ENCODE measurements at places on chromosomes 7 and 10. TPM values are rescaled to one million over a fixed set of nuclear protein-coding genes. Genes with fewer than 3 reads are reported as not detected.
A peak's percentile ranks its signal among the peaks of the same experiment; 100 is the strongest.

Gene EN2
- not detected for total RNA-seq

Gene PIK3CG
- total RNA-seq: 0.51 TPM

Gene SPDYE8
- total RNA-seq: not detected

- DNase-seq: no peak
- H3K27ac ChIP-seq: no peak overlapping the region
These were observed 41.6 kb upstream of the MINDY3 start for GRCh38 chr10:15901889-15902288.

- no peak overlapping the region for H3K4me3 ChIP-seq
- no peaks in the 10 kb centered on the region for H3K4me1 ChIP-seq
- no peaks in the 10 kb centered on the region for H3K27me3 ChIP-seq
- no peak for DNase-seq
- no peaks in the 10 kb centered on the region for H3K36me3 ChIP-seq
These were observed 89.1 kb upstream of the SP4 start for GRCh38 chr7:21338728-21339164.

DNA sequence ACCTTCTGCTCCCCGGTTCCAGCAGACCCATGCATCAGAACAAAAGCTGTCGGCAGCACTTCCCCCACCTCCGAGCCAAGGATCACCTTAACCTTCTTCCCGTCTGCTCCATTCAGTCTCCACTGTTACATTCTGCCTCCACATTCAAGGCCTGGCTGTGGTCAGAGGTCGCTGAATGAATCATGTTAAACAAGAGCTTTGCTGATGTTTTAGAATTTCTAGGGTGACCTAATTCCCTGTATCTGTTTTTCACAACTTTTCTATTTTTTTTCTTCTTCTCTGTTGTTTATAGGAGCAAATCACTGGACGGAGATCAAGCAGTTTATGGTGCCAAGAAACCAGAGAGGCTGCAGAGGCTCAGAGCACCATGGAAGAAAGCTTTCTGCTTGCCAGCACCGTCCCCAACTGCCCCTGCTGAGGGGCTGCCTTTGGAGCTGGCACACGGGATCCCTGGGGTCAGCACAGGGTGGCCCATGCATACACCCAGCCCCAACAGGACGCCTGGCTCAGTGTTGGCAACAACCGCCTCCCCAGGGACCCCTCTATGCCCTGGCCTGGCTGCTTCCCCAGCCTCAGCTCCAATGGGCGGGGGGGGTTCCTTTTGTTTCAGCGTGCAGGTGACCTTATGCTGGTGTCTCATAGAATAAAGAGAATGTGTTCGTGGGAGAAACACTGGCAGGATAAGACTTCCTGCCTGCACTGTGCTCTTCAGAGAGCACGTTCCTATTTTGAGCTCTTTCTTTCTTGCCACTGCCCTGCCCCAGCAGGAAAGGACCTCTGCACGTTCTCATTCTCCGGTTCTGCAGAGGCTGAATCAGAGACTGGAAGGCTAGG is 182.7 kb upstream of the LYZL2 start:
- H3K4me1 ChIP-seq: no peaks in the 10 kb centered on the region
- no peaks in the 10 kb centered on the region for H3K36me3 ChIP-seq
- no peak for DNase-seq
- H3K27ac ChIP-seq: no peak overlapping the region

DNA sequence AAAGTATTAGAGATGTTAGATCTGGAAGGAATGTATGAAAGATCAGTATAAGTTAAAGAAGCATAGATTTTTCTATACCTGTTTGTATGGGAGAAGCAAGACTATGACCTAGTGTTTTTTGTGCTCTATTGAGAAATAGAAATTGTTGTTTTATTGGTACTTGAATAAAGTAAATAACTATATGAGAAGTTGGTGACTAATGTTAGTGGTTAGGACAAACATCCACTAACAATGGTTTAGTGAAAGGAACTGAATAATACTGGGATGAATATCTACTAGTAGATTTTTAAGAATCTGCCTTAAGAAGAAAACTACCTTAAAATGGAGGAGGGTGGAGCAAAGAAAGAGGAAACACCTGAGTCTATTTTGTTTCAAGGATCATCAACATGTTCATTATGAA is 521.1 kb upstream of the POT1 start:
- no peak for DNase-seq
- no peak overlapping the region for H3K4me3 ChIP-seq
- H3K27ac ChIP-seq: no peak overlapping the region

DNA sequence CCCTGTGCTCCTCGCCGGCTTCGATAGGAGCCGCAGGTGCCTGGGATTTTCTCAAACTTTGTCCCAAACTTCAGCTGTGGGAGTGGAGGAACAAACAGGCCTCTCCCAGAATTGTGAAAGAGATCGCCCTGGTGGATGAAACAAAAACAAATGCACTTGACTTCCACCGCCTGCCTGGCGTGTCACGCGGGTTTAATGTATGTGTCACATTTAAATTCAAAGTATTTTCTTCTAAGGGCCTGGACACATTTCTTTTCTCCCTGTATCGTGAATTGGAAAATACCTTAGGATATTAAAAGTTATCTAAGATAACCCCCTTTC is 694 bp upstream of the WASL start:
- no peaks in the 10 kb centered on the region for H3K36me3 ChIP-seq
- H3K4me3 ChIP-seq: peak overlapping the region; percentile 67
- no peaks in the 10 kb centered on the region for H3K27me3 ChIP-seq

- H3K4me1 ChIP-seq: peaks cover 5% of the 10 kb centered on the region
- H3K36me3 ChIP-seq: peaks cover 7% of the 10 kb centered on the region
- DNase-seq: no peak
- no peak overlapping the region for H3K4me3 ChIP-seq
- no peaks in the 10 kb centered on the region for H3K27me3 ChIP-seq
These were observed 2.8 kb downstream of the TRIM56 start for GRCh38 chr7:101088069-101088425.

DNA sequence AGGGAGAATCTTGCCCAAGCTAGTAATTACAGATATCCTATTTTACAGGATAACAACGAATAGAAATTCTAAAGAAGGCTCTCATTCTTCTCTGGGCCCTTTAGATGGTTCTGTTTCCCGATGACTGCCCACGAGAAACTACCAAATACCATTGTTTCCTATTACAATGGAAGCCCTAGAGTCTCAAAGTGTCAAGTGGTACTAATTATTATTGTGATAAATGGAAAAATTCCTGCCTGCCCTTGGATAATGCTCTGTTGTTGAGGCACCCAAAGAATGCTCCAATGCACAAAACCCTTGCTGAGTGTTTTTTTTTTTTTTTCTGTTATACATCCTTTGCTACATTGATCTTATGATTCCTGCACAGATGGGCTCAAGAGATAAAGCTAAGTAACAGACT is 504.5 kb downstream of the XPNPEP1 start:
- no peaks in the 10 kb centered on the region for H3K4me1 ChIP-seq
- H3K4me3 ChIP-seq: no peak overlapping the region
- H3K27ac ChIP-seq: no peak overlapping the region
- no peaks in the 10 kb centered on the region for H3K36me3 ChIP-seq

- H3K27me3 ChIP-seq: no peaks in the 10 kb centered on the region
- no peak overlapping the region for H3K4me3 ChIP-seq
These were observed 234.1 kb upstream of the KIAA1217 start for GRCh38 chr10:23974746-23975272.

- H3K27me3 ChIP-seq: no peaks in the 10 kb centered on the region
- no peak overlapping the region for H3K27ac ChIP-seq
- no peak for DNase-seq
- H3K4me3 ChIP-seq: no peak overlapping the region
These were observed 3.8 kb downstream of the SHTN1 start for GRCh38 chr10:117001144-117001543.

GRCh38 chr10:3708852-3709251 is 76.2 kb downstream of the KLF6 start:
- no peaks in the 10 kb centered on the region for H3K27me3 ChIP-seq
- H3K4me1 ChIP-seq: no peaks in the 10 kb centered on the region
- H3K27ac ChIP-seq: no peak overlapping the region

DNA sequence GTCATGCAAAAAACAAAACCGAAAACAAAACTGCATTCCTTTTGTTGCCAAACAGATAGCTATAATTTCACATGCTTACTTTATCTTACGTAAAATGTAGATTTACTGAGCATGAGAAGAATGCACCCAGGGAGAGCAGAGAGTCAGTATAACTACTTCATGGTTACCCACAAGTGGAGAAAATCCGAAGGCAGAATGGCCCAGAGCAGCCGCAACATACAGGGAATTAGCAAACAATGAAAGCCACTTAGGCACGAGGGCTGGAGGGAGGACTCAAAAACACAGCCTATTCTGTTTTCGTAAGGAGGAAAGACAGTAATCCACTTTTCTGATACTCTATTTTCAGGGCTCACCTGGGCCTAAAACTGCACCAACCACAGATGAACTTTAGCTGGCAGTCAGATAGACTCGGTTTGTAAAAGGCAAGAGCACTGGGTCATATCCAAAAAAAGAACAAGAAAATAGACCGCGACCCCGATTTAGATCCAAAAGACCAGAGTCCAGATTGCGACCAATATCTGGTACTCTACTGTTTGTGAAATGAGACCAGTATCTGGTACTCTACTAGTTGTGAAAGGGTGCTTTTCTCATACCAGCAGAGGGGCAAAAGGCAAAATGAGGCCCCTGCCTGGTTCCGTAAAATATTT is 1.3 kb downstream of the ITPRIP start:
- no peaks in the 10 kb centered on the region for H3K36me3 ChIP-seq
- H3K4me3 ChIP-seq: peak overlapping the region; percentile 86
- no peaks in the 10 kb centered on the region for H3K27me3 ChIP-seq

GRCh38 chr10:60962946-60963345 is 19.0 kb upstream of the RHOBTB1 start:
- H3K27me3 ChIP-seq: no peaks in the 10 kb centered on the region
- DNase-seq: no peak
- H3K36me3 ChIP-seq: no peaks in the 10 kb centered on the region
- H3K4me1 ChIP-seq: peaks cover 13% of the 10 kb centered on the region
- no peak overlapping the region for H3K27ac ChIP-seq

DNA sequence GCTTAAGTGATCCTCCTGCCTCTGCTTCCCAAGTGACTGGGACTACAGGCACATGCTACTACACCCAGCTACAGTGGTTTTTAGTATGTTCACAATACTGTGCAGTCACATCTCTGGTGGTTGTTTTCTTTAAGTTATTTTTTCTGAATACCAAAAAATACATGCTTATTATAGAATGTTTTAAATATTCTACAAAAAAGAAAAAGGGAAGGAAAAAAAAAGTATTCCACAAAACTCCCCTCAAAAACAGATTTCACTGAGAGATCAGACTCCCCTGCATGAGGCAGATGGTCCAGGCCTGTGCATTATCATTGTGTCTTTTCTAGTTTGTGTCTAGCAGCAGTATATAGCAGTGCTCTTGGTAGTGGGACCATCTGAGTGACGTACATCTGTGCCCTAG is 36.8 kb downstream of the OGDH start:
- H3K4me1 ChIP-seq: peaks cover 24% of the 10 kb centered on the region
- H3K27ac ChIP-seq: no peak overlapping the region
- no peak for DNase-seq

- no peaks in the 10 kb centered on the region for H3K4me1 ChIP-seq
- H3K27me3 ChIP-seq: no peaks in the 10 kb centered on the region
- no peak overlapping the region for H3K4me3 ChIP-seq
- H3K27ac ChIP-seq: no peak overlapping the region
- DNase-seq: no peak
These were observed 93.4 kb downstream of the SNX13 start for GRCh38 chr7:17846935-17847334.

DNA sequence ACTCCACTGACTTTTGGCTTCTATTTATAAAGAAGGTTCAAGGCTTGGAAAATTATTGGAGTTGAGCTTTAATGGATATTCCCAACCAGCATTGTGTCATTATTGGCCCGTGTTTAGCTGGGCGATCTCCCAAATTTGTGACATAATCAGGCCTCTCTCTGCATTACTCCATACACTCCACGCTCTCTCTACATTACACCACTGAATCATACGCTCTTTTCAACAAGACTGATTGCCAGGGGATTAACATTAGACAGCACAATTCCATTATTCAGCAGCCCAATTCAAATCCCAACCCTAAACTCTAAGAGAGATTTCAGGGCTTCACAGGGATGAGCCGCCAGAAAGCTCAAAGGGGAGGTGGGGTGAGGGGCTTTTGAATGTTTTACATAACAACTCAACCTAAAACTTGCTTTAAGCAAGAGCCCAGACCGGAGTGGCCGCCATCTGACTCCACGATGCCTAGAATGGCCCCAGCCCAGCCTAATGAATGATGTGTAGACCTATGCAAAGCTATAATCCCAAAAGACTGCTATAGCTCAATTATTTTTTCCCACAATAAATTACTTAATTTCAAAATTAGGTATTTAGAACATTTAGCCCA is 61.8 kb downstream of the FGFR2 start:
- no peaks in the 10 kb centered on the region for H3K36me3 ChIP-seq
- DNase-seq: no peak

DNA sequence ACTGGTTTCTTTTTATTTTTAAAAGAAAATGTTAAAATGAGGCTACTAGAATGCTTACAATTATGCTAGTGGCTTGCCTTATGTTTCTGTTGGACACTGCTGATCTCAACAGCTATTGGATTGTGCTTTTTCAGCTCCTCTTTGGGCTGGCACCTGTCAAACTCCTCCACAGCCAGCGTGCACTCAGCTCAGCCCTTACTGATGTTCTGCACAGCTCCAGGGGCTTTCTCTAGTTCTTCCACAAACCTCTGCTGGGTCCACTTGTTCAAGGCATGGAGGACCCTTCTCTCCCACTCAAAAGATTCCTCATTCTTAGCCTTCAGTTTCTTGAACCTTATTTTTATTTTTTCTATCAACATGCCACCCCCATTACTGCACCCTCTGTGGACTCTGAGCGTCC is 96.0 kb downstream of the VIPR2 start:
- H3K27me3 ChIP-seq: no peaks in the 10 kb centered on the region
- DNase-seq: no peak
- no peak overlapping the region for H3K4me3 ChIP-seq
- H3K27ac ChIP-seq: no peak overlapping the region
- H3K4me1 ChIP-seq: no peaks in the 10 kb centered on the region
- H3K36me3 ChIP-seq: no peaks in the 10 kb centered on the region
